Cardiac muscle cell (in vitro differentiated cells and primary cell): ENCODE measurements at places on chromosomes 4 and X. TPM values are rescaled to one million over a fixed set of nuclear protein-coding genes. Genes with fewer than 3 reads are reported as not detected.

Gene BTC
- not detected in 2 replicates for total RNA-seq

Gene ZNF157
- 0.12 and 0.49 TPM in 2 replicates for total RNA-seq

DNA sequence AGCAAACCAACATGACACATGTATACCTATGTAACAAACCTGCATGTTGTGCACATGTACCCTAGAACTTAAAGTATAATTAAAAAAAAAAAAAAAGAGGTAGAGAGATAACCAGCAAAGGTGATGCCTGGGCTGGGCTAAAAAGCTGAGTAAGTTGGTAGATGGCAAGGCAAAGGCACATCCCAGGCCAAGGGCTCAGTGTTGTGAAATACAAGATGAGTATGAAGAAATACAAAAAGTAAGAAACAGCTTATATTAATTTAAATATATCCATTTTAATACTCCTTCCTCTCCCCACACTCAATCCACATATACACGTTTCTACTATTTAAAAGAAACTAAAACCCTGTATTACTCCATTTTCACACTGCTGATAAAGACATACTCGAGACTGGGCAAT, 25.8 kb downstream of the TEC start:
- no peaks in the 10 kb centered on the region for H3K27me3 ChIP-seq
- no peak overlapping the region for H3K4me3 ChIP-seq
- DNase-seq, result no peak
- no peaks in the 10 kb centered on the region for H3K4me1 ChIP-seq
- no peak overlapping the region for H3K27ac ChIP-seq
- no peaks in the 10 kb centered on the region for H3K36me3 ChIP-seq

GRCh38 chr4:75037252-75037651, 104.3 kb downstream of the PARM1 start:
- no peak for DNase-seq
- H3K27me3 ChIP-seq, result no peaks in the 10 kb centered on the region
- no peak overlapping the region for H3K27ac ChIP-seq
- H3K36me3 ChIP-seq, result no peaks in the 10 kb centered on the region

DNA sequence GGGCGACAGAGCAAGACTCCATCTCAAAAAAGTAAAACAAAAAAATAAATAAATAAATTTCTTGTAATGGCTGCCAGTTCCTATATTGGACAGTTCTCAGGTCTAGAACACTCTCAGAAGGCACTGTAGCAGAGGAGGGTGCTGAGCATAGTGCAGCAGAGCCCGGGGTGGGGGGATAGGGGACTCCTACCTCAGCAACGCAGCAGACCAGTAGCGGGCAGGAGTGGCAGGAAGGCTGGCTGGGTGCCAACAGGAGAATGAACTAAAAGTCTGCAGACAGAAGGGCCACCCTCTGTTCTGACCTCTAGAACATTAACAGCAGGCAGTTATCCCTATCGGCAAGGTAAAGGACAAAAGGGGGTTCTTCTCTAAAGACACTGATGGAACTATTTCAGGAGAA, 20.2 kb downstream of the PDK3 start:
- H3K27ac ChIP-seq, result no peak overlapping the region
- H3K36me3 ChIP-seq, result no peaks in the 10 kb centered on the region
- no peak overlapping the region for H3K4me3 ChIP-seq
- no peaks in the 10 kb centered on the region for H3K4me1 ChIP-seq

- H3K4me3 ChIP-seq, result no peak overlapping the region
- no peaks in the 10 kb centered on the region for H3K4me1 ChIP-seq
- no peaks in the 10 kb centered on the region for H3K27me3 ChIP-seq
- no peak for DNase-seq
Observed at GRCh38 chr4:18109676-18110075, 88.1 kb upstream of the LCORL start.

DNA sequence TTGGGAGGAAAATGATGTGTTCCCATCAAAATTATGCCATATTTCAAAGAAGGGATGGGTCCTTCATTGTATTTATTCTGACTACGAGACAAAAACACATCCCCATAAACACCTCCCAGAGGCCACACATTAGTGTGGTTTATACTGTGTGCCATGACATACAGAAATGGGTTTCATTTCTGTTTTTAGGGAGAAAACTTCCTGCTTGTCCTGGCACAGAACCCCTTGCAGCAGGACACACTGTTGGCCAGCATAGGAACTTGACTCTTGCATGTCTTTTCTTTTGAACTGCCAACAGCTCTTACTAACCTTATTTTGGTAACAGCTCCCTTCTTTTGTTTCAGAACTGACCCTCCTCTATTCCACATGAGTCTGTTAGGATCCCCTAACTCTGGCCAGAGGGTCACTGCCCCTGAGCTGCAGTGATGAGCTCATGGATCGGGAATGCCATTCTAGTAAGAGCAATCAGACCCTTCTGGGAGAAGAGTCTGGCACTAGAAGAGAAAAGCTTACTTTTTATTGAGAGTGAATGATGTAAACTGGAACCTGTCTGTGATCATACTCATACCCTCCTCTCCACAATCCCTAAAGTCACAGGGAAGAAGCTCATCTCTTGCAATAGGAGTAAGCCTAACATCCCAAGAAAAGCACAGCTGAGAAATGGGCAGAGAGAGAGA, 86.4 kb downstream of the SMIM20 start:
- no peaks in the 10 kb centered on the region for H3K27me3 ChIP-seq
- DNase-seq, result no peak
- no peaks in the 10 kb centered on the region for H3K36me3 ChIP-seq
- H3K4me3 ChIP-seq, result no peak overlapping the region

DNA sequence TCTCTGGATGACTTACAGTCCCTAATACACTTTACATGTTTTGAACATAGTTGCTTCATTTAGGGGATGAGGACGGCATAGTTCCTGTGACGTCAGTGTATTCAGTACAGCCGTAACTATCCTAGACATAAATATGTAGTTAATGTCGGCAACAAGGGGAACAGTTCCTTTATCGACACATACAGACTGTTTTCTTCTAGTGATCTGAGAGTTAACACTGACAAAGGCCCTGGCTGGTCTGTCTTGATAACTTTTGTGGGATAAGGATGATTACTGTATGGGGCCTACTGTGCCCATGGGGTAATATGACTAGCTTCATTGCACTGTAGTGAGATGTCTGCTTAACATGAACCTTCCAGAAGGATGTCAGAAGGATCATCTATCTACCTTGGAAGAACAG, 131.2 kb downstream of the ZNF518B start:
- no peak for DNase-seq
- no peak overlapping the region for H3K4me3 ChIP-seq
- H3K4me1 ChIP-seq, result no peaks in the 10 kb centered on the region
- no peaks in the 10 kb centered on the region for H3K27me3 ChIP-seq
- H3K36me3 ChIP-seq, result no peaks in the 10 kb centered on the region
- no peak overlapping the region for H3K27ac ChIP-seq

- peak; percentile 99 for DNase-seq
- no peaks in the 10 kb centered on the region for H3K36me3 ChIP-seq
- no peaks in the 10 kb centered on the region for H3K27me3 ChIP-seq
- peak overlapping the region; percentile 94 for H3K4me3 ChIP-seq
- H3K4me1 ChIP-seq, result peaks cover 42% of the 10 kb centered on the region
Observed at GRCh38 chr4:38667085-38667893, 3.3 kb downstream of the KLF3 start.

DNA sequence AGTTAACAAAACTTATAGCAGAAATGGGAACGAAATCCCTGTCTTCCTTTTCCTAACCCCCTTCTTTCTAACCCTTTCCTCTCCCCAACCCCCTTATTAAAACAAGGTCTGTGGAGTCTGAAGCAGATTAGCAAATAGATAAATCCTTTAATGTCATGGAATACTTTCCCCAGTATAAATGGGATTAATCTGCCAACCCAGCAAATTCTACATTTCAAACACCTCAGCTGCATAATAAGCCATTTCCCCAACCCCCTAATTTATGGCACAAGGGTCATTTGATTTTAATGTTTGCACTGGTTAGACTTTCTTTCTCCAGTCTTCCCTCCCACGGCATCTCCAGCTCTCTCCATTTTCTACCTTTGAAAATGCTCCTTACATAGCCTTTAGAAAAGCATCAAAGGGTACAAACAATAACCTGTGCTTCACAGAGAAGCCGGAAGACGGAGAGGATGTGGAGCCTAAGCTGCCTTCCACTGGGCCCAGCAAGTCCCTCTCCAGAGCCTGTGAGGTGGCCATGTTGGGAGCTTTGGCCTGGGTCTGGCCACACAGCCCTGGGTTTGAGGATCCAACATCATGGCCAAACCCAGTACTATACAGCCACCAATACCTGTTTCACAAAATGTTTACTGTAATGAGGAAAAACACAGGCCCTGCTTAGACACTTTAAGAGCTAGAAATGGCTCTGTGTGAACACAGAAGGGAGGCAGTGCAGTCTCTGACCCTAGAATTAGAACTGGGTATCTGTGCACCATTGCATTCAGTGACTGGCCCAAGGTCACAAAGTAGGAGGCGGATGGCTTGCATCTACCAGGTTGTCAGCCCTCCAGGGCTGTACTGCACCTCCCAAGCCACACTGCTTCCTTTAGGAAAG, 56.9 kb upstream of the SPRY1 start:
- no peak for DNase-seq
- H3K4me3 ChIP-seq, result no peak overlapping the region
- H3K4me1 ChIP-seq, result no peaks in the 10 kb centered on the region
- no peak overlapping the region for H3K27ac ChIP-seq
- H3K27me3 ChIP-seq, result no peaks in the 10 kb centered on the region

- no peak overlapping the region for H3K27ac ChIP-seq
- H3K4me3 ChIP-seq, result no peak overlapping the region
- no peaks in the 10 kb centered on the region for H3K27me3 ChIP-seq
- H3K4me1 ChIP-seq, result no peaks in the 10 kb centered on the region
Observed at GRCh38 chrX:43661521-43662240, 5.6 kb downstream of the MAOA start.

DNA sequence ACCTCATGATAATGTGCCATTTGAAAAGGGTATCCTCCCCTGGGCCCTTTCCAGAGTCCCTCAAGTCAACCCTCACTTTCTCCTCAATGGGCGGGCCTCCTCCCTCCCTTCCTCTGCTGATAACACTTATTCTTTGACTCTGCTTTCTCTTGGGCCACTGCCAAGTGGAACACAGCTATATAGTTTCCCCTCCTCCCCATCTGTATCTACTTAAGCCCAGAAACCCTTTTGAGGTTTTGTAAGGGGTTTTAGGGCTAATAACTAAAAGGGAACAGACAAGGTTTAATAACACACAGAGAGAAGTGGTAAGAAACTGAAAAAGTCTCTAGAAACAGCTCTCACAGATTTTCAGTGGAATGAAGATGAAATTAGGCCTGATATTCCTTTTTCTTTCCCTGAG, 116.7 kb downstream of the GPC3 start:
- no peaks in the 10 kb centered on the region for H3K4me1 ChIP-seq
- peak; percentile 5 for DNase-seq
- no peaks in the 10 kb centered on the region for H3K36me3 ChIP-seq
- H3K27me3 ChIP-seq, result no peaks in the 10 kb centered on the region
- H3K27ac ChIP-seq, result no peak overlapping the region
- H3K4me3 ChIP-seq, result no peak overlapping the region

DNA sequence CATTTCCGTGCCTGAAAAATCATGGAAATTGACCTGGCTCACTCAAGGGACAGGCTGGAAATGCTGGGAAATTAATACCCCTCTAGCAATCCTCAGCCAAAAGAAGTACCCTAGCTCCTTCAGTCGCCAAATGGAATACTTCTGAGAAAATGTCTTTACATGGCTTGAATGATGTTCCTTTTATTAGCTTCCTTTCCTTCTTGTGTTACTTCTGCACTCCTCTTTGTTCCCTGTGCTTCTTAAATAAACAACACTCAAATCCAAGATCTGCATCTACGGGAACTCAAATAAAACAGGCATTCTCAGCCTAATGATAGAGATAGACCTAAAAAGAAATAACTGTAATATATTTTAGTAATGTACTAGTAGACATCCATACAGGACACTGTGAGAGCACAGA, 36.1 kb downstream of the SPARCL1 start:
- no peak overlapping the region for H3K4me3 ChIP-seq
- H3K4me1 ChIP-seq, result no peaks in the 10 kb centered on the region
- no peak for DNase-seq
- no peak overlapping the region for H3K27ac ChIP-seq

GRCh38 chrX:38929966-38930421, 128.7 kb downstream of the MID1IP1 start:
- no peak overlapping the region for H3K4me3 ChIP-seq
- DNase-seq, result peak; percentile 5
- H3K36me3 ChIP-seq, result no peaks in the 10 kb centered on the region
- H3K27ac ChIP-seq, result no peak overlapping the region

DNA sequence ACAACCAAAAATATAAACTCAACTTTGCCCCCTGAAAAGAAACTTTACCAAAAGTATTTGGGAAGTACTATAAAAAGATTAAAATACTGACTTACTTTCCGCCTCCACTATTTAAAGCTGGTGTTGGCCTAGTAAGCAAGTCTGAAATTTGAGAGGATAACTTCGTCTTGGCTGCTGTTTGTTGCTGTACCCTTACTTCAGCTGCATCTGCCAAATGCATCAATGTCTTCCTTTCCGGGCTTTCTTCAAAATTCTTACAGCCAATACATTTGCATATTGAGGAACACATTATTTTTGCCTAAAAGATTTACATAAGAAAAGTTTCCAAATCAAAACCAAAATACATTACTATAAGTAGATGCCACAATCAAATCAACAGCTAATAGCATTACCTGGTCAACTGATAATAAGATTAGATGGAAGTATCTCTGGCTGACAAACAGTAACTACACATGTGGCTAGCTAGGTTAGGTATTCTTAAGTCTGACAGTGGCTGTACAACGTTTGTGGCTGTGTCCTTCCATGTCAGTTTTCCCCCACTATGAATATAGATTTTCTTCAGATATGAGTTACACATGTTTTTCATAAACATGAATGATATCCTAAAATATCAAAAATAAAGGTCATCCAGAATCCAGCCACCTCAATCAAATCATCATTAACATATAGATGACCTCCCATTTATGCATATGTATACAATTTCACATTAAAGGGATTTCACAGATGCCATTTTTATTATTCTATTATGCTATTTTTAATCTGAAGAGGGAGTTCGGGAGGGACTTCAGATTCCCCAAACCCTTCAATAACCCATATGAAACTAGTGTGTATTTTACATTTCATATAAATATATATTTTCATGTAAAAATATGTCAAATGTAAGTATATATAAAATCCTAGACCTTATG, 30.6 kb downstream of the THAP9 start:
- H3K4me3 ChIP-seq, result no peak overlapping the region
- peaks cover 11% of the 10 kb centered on the region for H3K36me3 ChIP-seq
- no peak for DNase-seq
- no peaks in the 10 kb centered on the region for H3K27me3 ChIP-seq
- H3K27ac ChIP-seq, result no peak overlapping the region

DNA sequence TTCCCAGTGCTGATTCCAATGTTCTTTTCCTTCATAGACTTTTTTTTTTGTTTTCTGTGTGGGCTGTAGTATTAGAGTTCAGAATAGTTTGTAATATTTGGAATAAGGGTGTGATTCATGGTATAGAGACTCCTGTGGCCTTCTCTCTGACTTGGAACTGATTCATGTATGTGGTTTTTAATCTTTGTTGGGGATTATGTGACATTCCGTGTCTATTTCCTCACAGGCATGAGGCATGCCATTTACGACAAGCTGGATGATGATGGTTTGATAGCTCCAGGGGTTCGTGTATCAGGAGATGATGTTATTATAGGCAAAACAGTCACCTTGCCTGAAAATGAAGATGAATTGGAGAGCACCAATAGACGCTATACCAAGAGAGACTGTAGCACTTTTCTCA, 44.4 kb downstream of the POLR2B start:
- H3K36me3 ChIP-seq, result peaks cover 68% of the 10 kb centered on the region
- H3K4me1 ChIP-seq, result no peaks in the 10 kb centered on the region
- H3K4me3 ChIP-seq, result no peak overlapping the region
- no peak overlapping the region for H3K27ac ChIP-seq
- no peaks in the 10 kb centered on the region for H3K27me3 ChIP-seq
- no peak for DNase-seq

- H3K4me1 ChIP-seq, result peaks cover 13% of the 10 kb centered on the region
- no peak for DNase-seq
- H3K27me3 ChIP-seq, result no peaks in the 10 kb centered on the region
- H3K36me3 ChIP-seq, result no peaks in the 10 kb centered on the region
Observed at GRCh38 chr4:181224852-181225251, 1018.4 kb upstream of the TENM3 start.
